ENCODE measurements at places on chromosomes 13 and 19.
A peak's percentile ranks its signal among the peaks of the same experiment; 100 is the strongest.

GRCh38 chr19:47095476-47096099 is 18.0 kb downstream of the ZC3H4 start:
- DNase-seq = no peak

DNA sequence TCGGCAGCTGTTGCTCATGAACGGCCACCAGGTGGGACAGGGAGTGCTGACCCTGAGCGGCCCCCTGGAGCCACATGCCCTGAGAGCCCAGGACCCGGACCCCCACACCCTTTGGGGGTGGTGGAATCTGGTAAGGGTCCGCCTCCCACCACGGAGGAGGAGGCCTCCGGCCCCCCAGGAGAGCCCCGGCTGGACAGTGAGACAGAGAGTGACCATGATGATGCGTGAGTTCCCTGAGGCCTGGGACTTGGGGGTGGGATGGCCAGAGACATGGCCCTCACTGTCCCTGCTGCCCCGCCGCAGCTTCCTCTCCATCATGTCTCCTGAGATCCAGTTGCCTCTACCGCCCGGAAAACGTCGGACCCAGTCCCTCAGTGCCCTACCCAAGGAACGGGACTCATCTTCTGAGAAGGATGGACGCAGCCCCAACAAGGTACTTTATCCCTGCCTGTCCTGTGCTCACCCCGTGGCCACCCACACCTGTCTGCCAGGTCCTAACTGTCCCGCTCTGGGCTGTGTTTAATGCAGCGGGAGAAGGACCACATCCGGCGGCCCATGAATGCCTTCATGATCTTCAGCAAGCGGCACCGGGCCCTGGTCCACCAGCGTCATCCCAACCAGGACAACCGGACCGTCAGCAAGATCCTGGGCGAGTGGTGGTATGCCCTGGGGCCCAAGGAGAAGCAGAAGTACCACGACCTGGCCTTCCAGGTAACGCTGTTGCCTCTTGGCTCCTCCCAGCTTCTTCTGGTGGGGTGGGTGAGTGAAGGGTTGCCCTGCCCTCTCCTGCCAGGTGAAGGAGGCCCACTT is 14.7 kb upstream of the PRR19 start:
- no peak for DNase-seq

DNA sequence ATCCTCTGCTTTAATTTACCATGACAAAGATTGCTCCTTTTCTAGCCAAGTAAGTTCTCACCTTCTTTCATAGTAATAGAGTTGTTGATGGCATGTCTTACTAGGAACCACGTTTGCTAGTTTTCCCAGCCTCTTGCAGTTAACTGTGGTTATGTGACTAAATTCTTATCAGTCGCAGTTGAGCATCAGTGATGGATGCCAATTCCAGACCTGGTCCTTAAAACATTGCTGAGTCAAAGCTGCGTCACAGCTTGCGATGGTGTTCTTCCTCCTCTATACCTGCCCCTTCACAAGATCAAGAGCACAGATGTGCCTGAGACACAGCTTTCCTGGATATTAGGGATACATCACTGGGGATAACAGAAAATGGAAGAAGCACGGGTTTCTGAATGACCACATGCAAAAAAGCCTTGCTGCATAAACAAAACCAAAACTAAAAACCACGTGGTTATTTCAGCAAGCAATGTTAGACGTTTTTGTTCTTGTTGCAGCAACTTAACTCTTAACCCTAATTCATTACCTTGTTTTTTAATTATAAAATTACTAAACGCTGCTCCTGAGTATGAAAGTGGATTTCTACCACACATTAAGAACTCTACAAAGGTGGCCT is 97.6 kb upstream of the DACH1 start:
- no peak for DNase-seq

DNA sequence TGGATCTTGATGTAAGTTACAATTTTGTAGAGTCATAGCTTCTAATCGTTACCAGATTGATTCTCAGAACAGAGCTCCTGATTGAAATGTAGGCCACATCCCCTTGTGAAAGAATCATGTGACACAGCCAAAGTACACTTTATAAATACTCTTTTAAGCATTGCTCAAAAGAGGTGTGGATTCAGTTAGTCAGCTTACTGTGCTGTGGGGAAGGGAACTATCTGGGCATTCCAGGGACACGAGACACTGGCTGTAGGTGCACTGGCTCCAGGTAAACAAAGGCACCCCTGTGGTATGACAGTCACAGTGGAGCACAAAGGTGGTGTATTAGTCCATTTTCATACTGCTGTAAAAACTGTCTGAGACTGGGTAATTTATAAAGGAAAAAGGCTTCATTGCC is 222.8 kb downstream of the LIG4 start:
- no peak for DNase-seq

DNA sequence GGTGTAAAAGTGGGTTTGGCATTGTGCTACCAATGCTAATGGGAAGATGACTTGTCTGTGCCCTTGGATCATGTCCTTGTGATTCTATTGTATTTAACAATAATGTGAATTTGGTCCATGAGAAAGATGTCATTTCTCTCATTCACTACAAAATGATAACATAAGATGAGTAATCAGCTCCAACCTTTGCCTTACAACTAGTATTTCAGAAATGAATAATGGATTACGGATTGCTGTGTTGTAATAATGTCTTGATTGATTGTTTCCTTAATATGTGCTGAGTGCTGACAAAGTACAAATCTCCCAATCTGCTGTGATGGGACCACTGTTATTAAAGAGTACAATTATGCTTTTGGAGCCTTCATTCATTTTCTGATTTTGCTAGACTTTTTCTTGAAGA is 375.0 kb downstream of the PCDH9 start:
- no peak for DNase-seq

DNA sequence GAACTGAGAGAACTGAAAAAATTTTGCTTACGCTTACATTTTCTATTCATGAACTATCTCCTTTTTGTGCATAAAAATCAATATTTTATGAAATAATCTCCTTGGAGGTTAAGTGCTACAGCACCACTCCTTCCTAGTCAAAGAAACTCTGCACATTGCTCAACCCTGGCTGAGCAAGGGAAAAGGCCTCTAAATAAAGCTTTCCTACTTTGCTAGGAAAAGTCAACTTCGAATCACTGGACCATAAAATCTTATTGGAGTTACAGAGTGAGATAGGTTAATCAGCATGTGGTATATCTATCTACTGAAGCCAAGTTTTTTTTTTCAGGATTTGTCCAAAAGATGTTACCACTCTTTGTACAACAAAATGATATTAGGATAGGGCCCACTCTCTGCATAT is 57.5 kb upstream of the HMGB1 start:
- no peak for DNase-seq

DNA sequence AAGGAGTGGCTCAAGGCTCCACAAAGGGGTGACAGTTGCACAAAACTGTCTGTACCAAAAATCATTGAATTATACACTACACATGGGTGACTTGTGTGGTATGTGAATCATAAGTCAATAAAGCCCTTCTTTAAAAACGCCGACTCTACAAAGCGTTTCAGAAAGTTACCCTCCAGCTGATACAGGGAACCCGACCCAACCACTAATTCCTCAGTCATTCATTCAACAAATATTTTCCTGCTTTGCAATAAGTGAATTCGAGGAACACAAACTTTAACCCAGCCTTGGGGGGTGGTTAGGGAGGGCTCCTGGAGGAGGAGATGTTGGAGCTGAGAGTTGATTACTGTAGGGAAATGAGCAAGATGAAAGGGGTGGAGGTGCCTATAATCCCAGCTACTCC is 32.0 kb downstream of the LTBP4 start:
- DNase-seq = peak; percentile 35

DNA sequence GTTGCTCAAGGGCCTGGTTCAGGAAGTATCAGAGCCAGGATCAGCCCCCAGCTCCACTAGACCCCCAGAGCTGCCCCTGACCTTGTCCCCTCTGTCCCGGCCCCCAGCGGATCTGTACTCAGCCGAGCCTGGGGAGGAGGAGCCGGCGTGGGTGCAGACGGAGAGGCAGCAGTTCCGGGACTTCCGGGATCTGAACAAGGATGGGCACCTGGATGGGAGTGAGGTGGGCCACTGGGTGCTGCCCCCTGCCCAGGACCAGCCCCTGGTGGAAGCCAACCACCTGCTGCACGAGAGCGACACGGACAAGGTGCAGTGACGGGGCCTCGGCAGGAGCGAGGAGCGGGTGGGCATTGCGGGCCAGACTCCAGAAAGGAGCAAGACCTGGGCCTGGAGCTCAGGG is 14.6 kb downstream of the RCN3 start:
- DNase-seq = no peak

GRCh38 chr13:59527500-59527899 is 636.2 kb downstream of the DIAPH3 start:
- DNase-seq = no peak

DNA sequence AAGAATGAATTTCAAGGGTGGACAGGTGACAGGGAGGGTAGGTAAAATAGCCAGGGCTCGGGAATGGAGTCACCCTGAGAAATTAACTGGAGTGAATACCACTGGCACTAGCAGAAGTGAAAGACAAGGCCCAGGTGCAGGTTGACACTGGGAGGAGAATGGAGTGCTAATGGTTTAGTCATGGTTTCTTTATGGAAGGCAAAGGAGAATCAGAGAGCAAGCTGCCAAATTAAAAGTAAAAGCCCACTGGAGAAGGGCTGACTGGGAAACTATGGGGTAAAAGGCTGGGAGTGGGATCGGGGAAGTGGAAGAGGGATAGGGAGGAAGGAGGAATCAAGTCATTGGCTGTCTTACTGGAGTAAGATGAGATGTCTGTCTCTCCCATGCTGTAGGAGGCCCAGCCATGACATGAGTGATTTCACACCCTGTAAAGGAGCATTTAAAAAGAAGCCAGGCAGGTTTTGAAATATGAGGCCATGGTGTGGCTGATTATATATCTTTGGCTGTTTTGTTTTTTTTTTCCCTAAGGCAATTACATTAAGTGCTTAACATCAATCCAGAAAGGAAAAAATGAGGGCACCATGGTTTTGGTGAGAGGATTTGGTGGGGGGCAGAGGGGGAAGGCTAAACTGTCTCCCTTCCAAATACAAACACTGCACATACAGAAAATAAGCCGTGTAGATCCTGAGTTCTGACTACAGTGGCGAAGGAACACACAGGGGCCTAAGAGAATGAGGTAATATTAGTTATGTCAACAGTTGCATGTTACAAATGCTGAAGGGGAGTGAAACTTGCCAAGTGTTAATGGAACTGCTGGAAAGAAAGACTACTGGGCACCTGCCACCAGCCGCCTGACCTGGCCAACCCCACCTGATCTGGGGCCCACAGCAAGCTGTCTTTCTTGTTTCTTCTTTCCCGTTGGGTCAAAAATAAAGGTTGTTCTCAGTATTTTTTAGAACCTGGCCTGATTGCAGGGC is 183.5 kb upstream of the TSC22D1 start:
- no peak for DNase-seq

- DNase-seq = no peak
Observed at GRCh38 chr13:28447989-28448388, 46.9 kb downstream of the FLT1 start.

GRCh38 chr13:74026753-74027152 is 107.5 kb downstream of the KLF12 start:
- DNase-seq = no peak

DNA sequence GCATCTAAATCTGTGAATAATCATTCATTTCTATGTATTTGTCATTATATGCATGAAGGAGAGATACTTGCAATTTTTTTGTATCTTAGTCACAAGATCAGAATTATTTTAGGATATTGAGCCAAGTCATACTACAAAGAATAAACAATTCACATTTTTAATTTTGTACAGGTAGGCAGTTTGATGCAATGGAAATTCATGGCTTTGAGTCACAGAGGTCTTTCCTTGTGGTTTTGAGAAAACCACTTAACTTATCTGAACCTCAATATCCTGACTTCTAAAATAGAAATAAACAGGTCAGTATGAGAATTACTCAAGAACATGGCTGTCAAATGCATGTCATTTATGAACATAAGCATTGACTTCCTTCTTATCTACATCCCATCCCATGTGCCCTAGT is 221.4 kb upstream of the SLC10A2 start:
- DNase-seq = no peak

DNA sequence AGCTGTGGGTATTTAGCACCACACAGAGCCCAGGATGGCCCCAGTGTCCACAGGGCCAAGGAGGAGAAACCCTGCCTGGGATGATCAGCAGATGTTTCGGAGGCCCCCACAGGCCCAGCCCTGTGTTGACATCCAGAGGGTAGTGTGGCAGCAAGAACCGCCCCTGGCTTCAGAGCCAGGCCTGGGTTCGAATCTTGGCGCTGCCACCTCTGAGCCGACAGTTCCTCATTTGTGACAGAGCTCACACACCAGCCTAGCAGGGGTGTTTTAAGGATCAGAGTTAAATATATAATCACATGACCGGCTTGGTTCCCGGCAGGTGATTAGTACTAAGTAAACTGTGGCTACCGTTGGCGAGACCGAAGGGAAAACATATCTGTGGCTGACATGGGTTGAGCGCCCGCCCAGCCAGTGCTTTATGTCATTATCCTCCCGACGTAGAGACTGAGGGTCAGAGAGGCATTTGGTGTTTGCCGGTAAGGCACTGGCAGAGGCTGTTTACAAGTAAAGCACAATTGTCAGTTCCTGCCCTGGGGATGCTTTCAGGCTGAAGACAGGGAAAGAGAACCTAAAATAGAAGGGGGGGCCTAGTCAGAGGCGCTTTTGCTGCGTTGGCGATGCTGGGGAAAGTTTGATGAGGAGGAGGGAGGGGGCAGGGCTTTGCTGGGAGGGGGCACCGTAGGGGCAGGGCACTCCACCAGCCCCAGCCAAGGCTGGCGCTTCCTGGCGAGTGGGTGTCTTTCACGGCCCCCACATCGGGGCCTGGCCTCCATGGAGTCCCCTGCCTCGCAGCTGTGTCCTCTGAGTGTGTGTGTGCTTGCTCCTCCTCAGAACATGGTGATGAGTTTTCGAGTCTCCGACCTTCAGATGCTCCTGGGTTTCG is 4.8 kb downstream of the PIAS4 start:
- no peak for DNase-seq

DNA sequence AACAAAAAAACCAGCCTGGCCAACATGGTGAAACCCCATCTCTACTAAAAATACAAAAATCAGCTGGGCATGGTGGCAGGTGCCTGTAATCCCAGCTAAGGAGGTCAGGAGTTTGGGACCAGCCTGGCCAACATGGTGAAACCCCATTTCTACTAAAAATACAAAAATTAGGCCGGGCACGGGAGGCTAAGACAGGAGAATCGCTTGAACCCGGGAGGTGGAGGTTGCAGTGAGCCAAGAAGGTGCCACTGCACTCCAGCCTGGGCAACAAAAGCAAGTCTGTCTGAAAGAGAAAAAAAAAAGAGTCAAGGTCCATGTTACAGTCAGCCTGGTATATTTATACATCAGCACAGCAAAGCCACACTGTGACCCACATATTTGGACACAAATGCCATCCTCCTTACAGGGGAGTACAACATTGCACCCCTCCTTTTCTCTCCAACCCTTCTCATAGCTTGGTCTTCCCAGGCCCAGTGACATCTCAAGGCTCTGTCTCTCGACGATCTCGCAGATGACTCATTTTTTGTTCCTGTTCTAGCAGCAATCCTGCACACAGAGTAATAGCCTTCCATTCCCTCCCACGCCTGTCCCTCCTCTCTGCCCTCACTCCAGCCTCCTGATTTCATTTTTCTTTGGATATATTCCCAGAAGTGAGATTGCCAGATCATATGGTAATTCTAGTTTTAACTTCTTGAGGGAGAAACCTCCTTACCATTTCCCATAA is 21.0 kb upstream of the DPP9 start:
- DNase-seq = peak; percentile 89
